ENCODE measurements at places on chromosomes 3 and 15.

DNA sequence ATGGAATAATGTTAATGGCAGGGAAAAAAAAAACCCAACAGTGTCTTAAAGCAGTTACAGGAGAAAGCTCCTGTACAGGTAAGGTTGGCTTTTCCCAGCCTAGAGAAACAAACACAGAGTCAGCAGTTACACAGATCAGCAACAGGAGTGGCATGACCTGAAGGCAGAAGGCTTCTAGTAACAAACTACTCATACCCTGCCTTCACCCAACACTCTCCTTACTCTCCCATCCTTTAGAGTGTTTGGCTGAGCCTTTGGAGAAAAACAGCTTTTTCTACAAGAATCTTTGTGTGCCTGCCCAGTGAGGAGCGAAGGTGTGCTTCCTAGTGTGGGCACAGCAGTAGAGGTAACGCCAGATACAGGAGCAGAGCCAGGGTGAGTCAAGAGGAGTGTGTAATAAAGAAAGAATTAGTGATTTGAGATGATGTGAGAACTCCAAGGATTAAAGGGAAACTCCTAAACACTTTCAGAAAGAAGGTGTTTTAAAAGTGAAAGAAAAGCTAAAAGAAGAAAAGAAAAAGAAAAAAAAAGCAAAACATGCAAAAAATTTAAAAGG, 152.7 kb downstream of the POLR2M start:
- DNase-seq, result no peak

DNA sequence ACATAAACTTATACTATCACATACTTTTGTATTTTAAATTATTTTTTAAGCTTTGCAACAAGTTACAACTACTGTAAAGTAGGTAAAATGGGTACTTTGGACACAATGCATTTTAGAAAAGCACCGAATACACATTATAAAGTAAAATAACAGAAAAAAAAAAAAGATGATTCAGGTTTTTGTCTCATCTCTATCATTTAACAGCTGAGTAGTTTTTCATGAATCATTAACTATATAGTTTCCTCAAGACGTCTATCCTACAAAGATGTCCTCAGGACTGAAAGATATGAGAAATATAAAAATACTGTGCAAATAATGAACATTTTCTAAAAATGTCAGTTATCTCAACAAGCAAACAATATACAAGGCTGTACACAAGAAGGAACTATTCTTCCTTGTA, 46.9 kb downstream of the ANKRD28 start:
- DNase-seq, result no peak

- no peak for DNase-seq
Observed at GRCh38 chr15:91975241-91975978, 121.9 kb downstream of the SLCO3A1 start.

- DNase-seq, result no peak
Observed at GRCh38 chr3:67644827-67645226, 9.6 kb downstream of the SUCLG2 start.

- no peak for DNase-seq
Observed at GRCh38 chr3:187798531-187799530, 53.6 kb upstream of the BCL6 start.

- no peak for DNase-seq
Observed at GRCh38 chr3:134359121-134360010, 14.9 kb downstream of the AMOTL2 start.

- DNase-seq, result no peak
Observed at GRCh38 chr3:27239951-27240350, 129.2 kb downstream of the NEK10 start.

GRCh38 chr3:134628884-134629283, 21.9 kb downstream of the KY start:
- no peak for DNase-seq

GRCh38 chr15:45026651-45027190, 3.7 kb downstream of the SORD start:
- DNase-seq, result no peak
